ENCODE measurements at places on chromosomes 2 and 18.

DNA sequence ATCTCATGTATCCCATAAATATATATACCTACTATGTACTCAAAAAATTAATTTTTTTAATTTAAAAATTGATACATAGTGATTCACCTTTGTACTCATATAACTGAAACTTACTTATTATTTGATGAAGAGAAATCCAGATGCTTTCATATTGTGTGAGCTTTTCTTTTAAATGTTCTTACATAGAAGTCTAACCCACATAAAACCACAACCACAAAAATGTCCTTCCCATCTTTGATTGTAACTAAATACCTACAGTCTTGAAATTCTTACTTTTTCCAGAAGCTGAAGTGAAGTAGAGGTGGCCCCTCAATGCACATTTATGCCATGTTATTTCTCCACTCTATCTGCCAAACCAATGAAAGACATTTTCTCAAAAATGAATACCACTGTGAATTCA is 117.9 kb upstream of the COL5A2 start:
- no peak for DNase-seq

DNA sequence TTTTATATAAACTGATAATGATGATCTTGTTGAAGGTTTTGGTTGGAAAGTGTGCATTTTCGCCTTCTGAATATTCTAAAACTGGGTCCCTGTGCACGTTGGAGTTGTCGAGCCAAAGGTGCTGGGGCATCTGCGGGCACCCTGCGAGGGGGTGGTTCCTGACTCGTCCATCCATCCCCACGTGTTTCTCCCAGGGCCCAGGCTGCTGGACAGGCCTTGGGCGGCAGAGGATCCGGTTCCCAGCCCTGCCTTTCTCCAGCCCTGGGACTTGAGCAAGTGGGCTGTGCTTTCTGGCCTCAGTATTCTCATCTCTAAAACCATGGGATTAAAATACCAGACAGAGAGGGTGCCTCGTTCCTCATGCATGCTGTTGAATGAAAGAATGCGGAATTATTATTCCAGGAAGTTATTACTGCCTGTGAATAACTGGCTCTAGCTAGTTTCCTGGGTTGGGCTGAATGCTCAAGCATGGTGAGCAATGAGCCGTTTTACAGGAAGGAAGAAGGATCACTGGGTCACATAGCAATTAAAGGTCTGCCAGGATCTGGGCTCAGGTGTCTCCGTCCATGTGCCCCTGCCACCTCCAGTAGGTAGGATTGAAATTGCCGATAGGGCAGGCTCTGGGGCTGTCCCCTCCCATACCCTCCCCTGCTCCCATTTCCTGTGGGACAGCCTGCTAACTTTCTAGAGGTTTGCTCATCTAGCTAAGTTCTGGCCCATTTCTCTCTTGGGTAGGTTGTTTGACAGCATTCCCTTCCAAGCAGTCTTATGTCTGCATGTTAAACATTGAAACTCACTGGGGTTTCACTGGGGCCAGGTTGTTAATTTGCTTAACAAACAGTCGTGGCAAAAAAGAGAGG is 77.2 kb upstream of the HS6ST1 start:
- DNase-seq = no peak

DNA sequence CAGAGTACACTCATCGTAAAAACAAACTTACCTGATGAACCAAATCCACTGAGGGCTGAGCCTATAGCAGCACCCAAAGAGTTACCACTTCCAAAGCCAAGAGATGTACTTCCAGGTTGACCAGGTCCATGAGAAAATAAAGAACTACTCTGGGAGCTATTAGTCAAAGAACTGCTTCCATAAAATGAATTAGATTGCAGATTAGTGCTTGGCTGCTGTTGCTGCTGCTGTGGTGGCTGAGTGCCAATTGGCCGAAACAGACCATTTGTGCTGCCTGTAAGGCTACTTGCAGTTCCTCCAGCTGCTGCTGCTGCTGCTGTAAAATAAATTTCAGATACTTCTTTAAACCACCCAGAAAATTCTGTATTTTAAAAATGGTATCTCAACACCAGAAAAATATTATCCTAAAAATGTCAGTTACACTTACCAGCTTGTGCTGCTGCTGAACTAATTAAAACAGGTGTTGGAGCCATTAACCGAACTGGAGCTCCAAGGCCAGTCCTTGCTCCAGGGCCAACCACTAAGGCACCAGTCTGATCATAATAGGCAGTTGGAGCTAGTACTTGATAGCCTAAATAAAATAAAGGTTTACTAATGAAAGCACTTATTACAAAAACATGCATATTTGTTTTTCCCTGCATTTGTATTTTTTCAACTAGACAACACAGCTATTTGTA is 58.1 kb upstream of the SDC1 start:
- peak; percentile 5 for DNase-seq

DNA sequence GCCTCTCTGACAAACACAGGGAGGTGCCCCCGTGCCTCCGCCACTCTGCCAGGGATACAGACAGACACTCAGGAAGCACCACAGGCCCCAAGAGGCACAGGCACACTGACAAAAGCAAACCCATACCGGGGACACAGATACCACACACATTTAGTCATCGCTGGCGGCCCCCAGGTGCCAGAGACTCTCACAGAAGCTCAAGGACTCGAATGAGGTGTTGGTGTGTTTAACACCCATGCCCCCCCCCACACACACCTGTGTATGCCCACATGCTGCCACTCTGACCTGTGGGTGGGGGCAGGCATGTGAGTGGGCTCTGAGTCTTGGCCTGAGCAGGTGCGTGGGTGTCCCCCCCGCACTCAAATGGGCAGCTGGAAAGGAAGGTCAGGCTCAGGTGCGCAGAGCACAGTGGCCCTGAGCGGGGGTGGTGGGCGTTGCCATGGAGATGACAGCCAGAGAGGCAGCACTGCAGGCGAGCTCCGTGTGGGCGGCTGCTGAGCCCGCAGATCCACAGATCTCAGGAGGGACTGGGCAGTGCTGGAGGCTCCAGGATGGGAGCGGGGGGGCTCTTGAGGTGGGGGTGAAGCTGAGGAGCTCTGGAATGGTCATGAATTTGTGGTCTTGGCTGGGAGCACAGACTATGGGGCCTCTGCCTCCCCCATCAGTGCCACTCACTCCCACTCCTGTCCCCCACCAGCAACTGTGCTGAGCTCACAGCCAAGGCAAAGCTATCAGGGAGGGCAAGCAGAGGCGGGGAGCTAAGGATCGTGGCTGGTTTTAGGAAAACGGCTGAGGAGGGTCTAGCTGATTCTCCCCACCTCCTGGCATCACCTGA is 73.9 kb upstream of the TAF1B start:
- no peak for DNase-seq

- no peak for DNase-seq
Measured at GRCh38 chr18:68925268-68925667, 127.4 kb downstream of the CCDC102B start.
